ENCODE measurements at places on chromosomes 16 and 17. TPM values are rescaled to one million over a fixed set of nuclear protein-coding genes. Genes with fewer than 3 reads are reported as not detected.

The ABCC11 gene
- 0.29 TPM for total RNA-seq

The YPEL2 gene
- 36.2 TPM for total RNA-seq

DNA sequence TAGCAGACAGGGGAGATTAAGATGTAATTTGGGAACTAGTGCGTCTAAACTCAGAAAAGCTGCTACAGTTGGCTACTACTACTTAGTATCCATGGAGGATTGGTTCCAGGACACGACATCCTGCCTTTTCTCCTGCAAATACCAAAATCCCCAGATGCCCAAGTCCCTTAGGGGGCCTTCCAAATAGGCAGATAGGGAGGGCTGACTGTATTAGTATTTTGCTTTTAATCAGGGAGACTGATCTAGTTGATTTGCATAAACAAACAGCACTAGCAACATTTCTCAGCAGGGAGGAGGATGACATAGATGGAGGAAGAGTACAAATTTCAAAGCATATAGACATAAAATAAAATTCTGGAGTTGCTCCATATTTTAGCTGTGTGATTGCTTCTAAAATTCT lies 621.6 kb upstream of the GOT2 start:
- DNase-seq: no peak

DNA sequence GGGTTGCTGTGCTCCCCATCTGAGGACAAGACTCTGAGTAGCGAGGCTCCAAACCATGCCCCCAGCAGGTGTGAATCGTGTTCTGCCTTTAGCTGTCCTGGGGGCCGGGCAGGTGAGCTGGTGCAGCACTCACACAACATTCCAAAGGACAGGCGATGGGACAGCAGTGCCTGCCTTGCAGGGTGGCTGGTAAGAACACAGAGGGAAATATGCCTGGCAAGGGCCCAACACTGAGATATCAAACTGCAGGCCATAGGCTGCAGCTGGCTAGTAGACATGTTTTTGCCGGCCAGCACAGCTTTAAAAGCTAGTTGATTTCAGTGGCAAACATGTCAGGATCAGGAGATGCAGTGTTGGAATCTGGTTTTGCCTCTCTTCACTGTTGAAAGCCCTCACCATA lies 23.6 kb downstream of the CLEC16A start:
- no peak for DNase-seq

- DNase-seq: no peak
Observed at GRCh38 chr17:62630365-62631085, 3.1 kb downstream of the MRC2 start.

GRCh38 chr16:21656795-21657768 lies 4.7 kb upstream of the IGSF6 start:
- peak; percentile 23 for DNase-seq

Data from astrocyte (in vitro differentiated cells and primary cell).